ENCODE measurements at places on chromosomes 6 and 20. TPM values are rescaled to one million over a fixed set of nuclear protein-coding genes. Genes with fewer than 3 reads are reported as not detected.
A peak's percentile ranks its signal among the peaks of the same experiment; 100 is the strongest.

The ALDH5A1 gene
- 9.6 TPM for total RNA-seq

The GGTLC1 gene
- total RNA-seq, result not detected

The DEFB132 gene
- total RNA-seq, result not detected

The PKHD1 gene
- total RNA-seq, result not detected

The C6orf52 gene
- not detected for total RNA-seq

The VIP gene
- total RNA-seq, result 0.38 TPM

The GRIK2 gene
- not detected for total RNA-seq

The PRL gene
- not detected for total RNA-seq

The MDFI gene
- total RNA-seq, result 50.5 TPM

The GPLD1 gene
- total RNA-seq, result 0.27 TPM

The TFAP2C gene
- total RNA-seq, result 34.0 TPM

DNA sequence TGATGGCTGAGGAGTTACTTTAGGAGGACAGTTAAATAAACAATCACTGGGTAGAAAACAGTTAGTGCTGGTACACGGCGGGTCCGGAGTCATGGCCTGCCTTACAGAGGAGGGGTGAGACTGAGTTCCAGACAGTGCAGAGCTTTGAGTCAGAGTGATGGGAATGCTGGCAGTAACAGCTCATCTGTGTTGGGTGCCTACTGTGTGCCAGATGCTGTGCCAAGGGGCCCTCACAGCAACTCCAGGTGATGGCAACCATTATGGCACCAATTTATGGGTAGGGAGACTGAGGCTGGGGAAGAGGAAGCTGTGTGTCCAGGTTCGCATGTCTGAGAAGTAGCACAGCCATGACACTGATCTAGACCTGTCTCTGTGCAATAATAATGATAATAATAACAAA is 132.6 kb downstream of the CEBPB start:
- H3K4me1 ChIP-seq, result peaks cover 42% of the 10 kb centered on the region
- no peaks in the 10 kb centered on the region for H3K36me3 ChIP-seq
- H3K27me3 ChIP-seq, result no peaks in the 10 kb centered on the region

GRCh38 chr6:142395768-142396231 is 94.0 kb downstream of the ADGRG6 start:
- no peak overlapping the region for H3K27ac ChIP-seq
- H3K4me3 ChIP-seq, result no peak overlapping the region
- H3K4me1 ChIP-seq, result no peaks in the 10 kb centered on the region
- H3K36me3 ChIP-seq, result no peaks in the 10 kb centered on the region
- no peaks in the 10 kb centered on the region for H3K27me3 ChIP-seq

- peaks cover 65% of the 10 kb centered on the region for H3K4me1 ChIP-seq
- no peaks in the 10 kb centered on the region for H3K27me3 ChIP-seq
- H3K4me3 ChIP-seq, result no peak overlapping the region
- DNase-seq, result no peak
- no peaks in the 10 kb centered on the region for H3K36me3 ChIP-seq
- H3K27ac ChIP-seq, result peak overlapping the region; percentile 64
Measured at GRCh38 chr6:16498237-16498636, 259.9 kb downstream of the GMPR start.

- no peaks in the 10 kb centered on the region for H3K36me3 ChIP-seq
- H3K27ac ChIP-seq, result no peak overlapping the region
- no peaks in the 10 kb centered on the region for H3K4me1 ChIP-seq
- DNase-seq, result no peak
- no peaks in the 10 kb centered on the region for H3K27me3 ChIP-seq
Measured at GRCh38 chr6:161169696-161170095, 104.2 kb downstream of the AGPAT4 start.

DNA sequence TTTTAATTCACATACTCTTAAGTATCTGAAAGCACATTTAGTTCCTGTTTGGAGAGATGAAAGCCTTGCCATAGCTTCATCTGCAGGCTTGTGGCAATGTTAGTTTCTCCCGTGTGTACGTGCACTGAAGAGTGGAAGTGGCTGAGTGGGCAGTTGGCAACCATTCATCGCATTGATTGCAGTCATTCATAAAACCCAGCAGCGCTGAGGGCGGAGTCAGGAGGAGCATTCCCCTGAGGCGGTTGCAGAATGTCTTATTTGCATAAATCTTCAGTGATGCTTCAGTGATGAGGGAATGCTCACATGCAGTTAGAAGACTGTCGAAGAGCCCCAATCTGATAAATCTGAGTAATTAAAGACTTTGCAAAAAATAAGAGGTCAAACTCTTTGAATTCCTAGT is 79.1 kb downstream of the RIMS1 start:
- no peak overlapping the region for H3K4me3 ChIP-seq
- DNase-seq, result no peak
- H3K27me3 ChIP-seq, result no peaks in the 10 kb centered on the region
- no peaks in the 10 kb centered on the region for H3K36me3 ChIP-seq
- no peak overlapping the region for H3K27ac ChIP-seq
- H3K4me1 ChIP-seq, result no peaks in the 10 kb centered on the region

- no peaks in the 10 kb centered on the region for H3K36me3 ChIP-seq
- peak within 1 kb of the TSS; percentile 95 for H3K4me3 ChIP-seq
- peak within 1 kb of the TSS; percentile 90 for H3K27ac ChIP-seq
- no peak for DNase-seq
- H3K27me3 ChIP-seq, result no peaks in the 10 kb centered on the region
Measured at GRCh38 chr6:89412071-89413005, at the start of gene RRAGD. RRAGD (minus strand) TSS chr6:89412273; CDS start chr6:89411993, 280 bp downstream.

DNA sequence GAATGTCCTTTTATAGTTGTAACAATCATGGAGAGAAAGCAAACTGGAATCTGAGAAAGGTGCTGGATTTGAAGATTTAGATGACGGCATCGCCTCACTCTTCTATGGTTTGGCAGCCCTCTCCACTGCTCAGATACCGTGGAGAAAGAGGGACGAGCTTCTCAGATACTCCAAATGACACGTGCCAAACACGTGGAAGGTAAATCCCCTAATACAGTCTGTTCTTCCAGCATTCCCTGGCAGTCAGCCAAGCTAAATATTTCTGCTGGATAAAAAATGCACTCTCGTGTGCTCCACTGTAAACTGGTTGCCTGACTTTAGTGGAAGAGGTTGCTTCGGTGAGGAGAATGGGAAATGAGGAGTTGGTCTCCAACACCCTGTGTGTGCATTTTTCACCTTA is 16.7 kb upstream of the PRDM1 start:
- no peak overlapping the region for H3K27ac ChIP-seq
- no peaks in the 10 kb centered on the region for H3K36me3 ChIP-seq
- DNase-seq, result no peak
- H3K27me3 ChIP-seq, result no peaks in the 10 kb centered on the region
- H3K4me1 ChIP-seq, result no peaks in the 10 kb centered on the region

- no peaks in the 10 kb centered on the region for H3K36me3 ChIP-seq
- H3K4me1 ChIP-seq, result no peaks in the 10 kb centered on the region
- no peak for DNase-seq
- H3K27ac ChIP-seq, result no peak overlapping the region
- no peak overlapping the region for H3K4me3 ChIP-seq
- H3K27me3 ChIP-seq, result no peaks in the 10 kb centered on the region
Measured at GRCh38 chr6:29907637-29908340, 34.5 kb upstream of the HLA-A start.

- H3K27me3 ChIP-seq, result no peaks in the 10 kb centered on the region
- no peak overlapping the region for H3K4me3 ChIP-seq
- H3K27ac ChIP-seq, result no peak overlapping the region
- H3K36me3 ChIP-seq, result no peaks in the 10 kb centered on the region
Measured at GRCh38 chr6:56607111-56607752, 35.5 kb downstream of the DST start.

- H3K27ac ChIP-seq, result no peak overlapping the region
- no peak overlapping the region for H3K4me3 ChIP-seq
- no peaks in the 10 kb centered on the region for H3K36me3 ChIP-seq
- no peaks in the 10 kb centered on the region for H3K4me1 ChIP-seq
- no peak for DNase-seq
Measured at GRCh38 chr6:5729080-5729434, 277.7 kb downstream of the NRN1 start.

- no peaks in the 10 kb centered on the region for H3K27me3 ChIP-seq
- no peaks in the 10 kb centered on the region for H3K4me1 ChIP-seq
- H3K4me3 ChIP-seq, result no peak overlapping the region
Measured at GRCh38 chr6:54768494-54768893, 78.1 kb upstream of the FAM83B start.

GRCh38 chr20:36035745-36036144 is 67.4 kb downstream of the CNBD2 start:
- no peaks in the 10 kb centered on the region for H3K27me3 ChIP-seq
- H3K36me3 ChIP-seq, result peaks cover 1% of the 10 kb centered on the region
- H3K4me3 ChIP-seq, result no peak overlapping the region
- no peak overlapping the region for H3K27ac ChIP-seq
- no peak for DNase-seq

GRCh38 chr20:62753626-62754025 is 42.6 kb upstream of the MRGBP start:
- no peak overlapping the region for H3K4me3 ChIP-seq
- H3K4me1 ChIP-seq, result peaks cover 27% of the 10 kb centered on the region
- H3K36me3 ChIP-seq, result no peaks in the 10 kb centered on the region
- H3K27ac ChIP-seq, result no peak overlapping the region
- DNase-seq, result no peak

- peaks cover 27% of the 10 kb centered on the region for H3K4me1 ChIP-seq
- no peak for DNase-seq
- H3K27me3 ChIP-seq, result no peaks in the 10 kb centered on the region
- H3K36me3 ChIP-seq, result no peaks in the 10 kb centered on the region
Measured at GRCh38 chr6:85449388-85449817, 480 bp upstream of the NT5E start.

GRCh38 chr6:52696418-52696817 is 25.5 kb downstream of the TMEM14A start:
- no peak for DNase-seq
- no peaks in the 10 kb centered on the region for H3K27me3 ChIP-seq
- no peak overlapping the region for H3K4me3 ChIP-seq
- H3K4me1 ChIP-seq, result no peaks in the 10 kb centered on the region
- H3K27ac ChIP-seq, result no peak overlapping the region

DNA sequence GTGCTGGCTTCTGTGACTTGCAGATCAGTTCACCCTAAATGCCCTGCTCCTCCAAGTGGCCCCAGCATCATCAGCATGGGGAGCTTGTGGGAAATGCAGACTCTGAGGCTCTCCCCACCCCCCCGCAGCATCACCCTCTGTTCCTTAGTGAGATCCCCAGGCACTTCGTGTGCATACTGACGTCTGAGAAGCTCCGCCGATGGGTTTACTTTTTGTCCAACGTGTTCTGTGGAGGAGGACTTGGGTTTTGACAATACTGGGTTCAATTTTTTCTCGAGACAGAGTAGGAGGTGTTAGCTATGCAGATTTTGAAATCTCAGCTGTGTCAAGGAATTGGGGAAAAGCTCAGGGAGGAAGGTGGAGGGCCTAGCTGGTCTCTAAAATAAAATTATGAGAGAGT is 38.3 kb upstream of the ZNF831 start:
- H3K4me3 ChIP-seq, result no peak overlapping the region
- no peak overlapping the region for H3K27ac ChIP-seq
- H3K27me3 ChIP-seq, result no peaks in the 10 kb centered on the region
- no peak for DNase-seq

DNA sequence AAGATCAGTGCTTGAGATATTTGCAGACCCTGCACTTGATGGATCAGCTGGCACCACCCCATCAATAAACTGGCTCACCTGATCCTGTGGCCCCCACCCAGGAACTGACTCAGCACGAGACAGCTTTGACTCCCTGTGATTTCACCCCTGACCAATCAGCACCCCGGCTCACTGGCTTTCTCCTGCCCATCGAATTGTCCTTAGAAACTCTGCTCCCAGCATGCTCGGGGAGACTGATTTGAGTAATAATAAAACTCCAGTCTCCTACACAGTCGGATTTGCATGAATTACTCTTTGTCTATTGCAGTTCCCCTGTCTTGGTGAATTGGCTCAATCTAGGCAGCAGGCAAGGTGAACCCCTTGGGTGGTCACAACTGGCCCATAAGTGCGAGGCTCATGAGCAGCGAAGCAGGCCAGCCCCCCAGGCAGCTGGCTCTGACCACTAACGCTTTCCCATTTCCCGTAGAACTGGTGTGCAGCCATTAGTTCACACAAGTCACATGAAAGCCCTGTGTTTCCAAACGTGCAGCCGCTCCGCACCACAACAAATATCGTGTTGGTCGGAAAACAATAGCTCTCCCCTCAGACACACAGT is 79.6 kb downstream of the RSPH3 start:
- no peak for DNase-seq
- no peaks in the 10 kb centered on the region for H3K4me1 ChIP-seq
- H3K36me3 ChIP-seq, result no peaks in the 10 kb centered on the region

DNA sequence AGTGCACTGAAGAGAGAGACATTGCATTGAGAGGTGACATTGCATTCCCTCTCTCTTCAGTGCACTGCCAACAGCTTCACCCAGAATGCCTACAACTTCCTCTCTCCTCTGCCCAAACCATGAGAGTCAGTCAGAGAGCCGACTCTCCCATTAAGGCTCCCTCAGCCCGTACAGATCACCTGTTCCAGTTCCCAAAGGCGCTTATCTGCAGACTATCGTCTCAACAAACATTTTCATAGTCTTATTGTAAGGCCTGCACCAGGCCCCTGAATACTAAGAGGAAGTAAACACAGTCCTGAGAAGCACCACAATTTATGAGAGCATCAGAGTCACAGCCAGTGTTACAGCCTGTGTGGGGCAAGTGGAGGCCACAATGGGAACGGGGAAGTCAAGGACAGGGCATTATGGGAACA is 53.7 kb downstream of the GFOD1 start:
- no peaks in the 10 kb centered on the region for H3K27me3 ChIP-seq
- H3K4me3 ChIP-seq, result no peak overlapping the region
- no peak for DNase-seq
- no peak overlapping the region for H3K27ac ChIP-seq
- H3K4me1 ChIP-seq, result peaks cover 14% of the 10 kb centered on the region

DNA sequence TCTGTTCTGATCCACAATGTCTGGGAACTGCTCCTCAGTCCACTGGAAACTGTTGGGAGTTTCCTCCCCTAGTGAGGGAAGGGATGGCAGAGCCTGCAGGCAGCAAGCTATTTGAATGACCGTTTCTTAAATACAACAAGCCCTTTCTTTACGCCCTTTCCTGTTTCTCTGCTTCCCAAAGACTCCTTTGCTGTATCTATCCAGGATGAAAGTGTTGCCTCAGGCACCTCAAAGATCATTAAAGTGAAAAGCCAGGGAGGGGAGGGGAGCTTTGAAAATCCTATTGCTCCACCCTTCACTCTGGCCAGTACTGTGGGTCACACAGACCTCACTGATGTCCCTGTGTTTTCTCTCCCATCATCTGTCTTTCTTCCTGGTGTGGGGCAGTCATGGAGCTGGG is 213.1 kb downstream of the RNF144B start:
- no peaks in the 10 kb centered on the region for H3K4me1 ChIP-seq
- no peak overlapping the region for H3K27ac ChIP-seq
- H3K27me3 ChIP-seq, result no peaks in the 10 kb centered on the region

- no peaks in the 10 kb centered on the region for H3K4me1 ChIP-seq
- H3K27ac ChIP-seq, result no peak overlapping the region
- H3K4me3 ChIP-seq, result no peak overlapping the region
- H3K36me3 ChIP-seq, result no peaks in the 10 kb centered on the region
Measured at GRCh38 chr6:130713144-130713543, 114.1 kb upstream of the SMLR1 start.

DNA sequence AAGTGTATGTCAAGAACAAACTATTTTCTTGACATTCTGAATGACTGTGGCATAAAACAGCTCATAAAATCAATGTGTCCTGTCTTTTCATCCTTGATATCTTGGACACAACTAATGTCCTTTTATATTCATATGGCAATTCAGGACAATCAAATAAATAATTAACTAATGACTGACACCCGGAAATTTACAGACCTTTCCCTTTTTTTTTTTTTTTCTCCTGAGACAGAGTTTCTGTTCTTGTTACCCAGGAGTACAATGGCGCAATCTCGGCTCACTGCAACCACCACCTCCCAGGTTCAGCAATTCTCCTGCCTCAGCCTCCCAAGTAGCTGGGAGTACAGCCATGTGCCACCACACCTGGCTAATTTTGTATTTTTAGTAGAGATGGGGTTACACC is 107.1 kb upstream of the LGSN start:
- no peak overlapping the region for H3K27ac ChIP-seq
- H3K36me3 ChIP-seq, result no peaks in the 10 kb centered on the region
- no peak overlapping the region for H3K4me3 ChIP-seq
- H3K27me3 ChIP-seq, result no peaks in the 10 kb centered on the region
